ENCODE measurements at places on chromosomes 3 and 15.

- no peak for DNase-seq
Measured at GRCh38 chr3:123246866-123247265, 45.1 kb downstream of the SEC22A start.

DNA sequence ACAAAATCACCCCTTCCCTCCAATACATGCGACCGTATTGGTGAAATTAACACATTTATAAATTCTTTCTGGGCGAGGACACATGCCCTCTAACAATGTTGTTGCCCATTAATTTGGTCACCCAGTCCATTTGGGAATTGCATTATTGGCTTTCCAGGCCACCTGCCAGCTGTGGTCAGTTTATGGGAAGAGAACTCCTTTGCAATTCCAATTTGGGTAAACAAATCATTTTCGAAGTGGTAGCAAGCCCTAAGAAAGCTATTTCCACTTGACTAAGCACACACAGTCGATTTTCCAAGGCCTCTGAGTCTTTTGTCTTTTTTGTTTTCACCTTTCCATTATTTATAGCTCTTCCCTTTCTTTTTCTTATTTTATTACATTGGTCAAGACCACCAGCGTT, 362.3 kb upstream of the RGMA start:
- no peak for DNase-seq

DNA sequence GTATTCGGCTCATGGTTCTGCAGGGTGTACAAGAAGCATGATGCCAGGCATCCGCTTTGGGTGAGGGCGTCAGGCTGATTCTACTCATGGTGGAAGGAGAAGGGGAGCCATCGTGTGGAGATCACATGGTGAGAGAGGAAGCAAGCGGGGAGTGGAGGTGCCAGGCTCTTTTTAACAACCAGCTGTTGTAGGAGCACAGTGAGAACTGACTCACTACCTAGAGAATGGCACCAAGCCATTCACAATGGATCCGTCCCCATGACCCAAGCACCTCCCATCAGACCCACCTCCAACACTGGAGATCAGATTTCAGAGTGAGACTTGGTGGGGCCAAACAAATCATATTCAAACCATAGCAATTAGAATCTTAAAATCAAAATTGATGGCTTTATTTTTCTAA, 259.8 kb upstream of the CTDSPL start:
- no peak for DNase-seq

GRCh38 chr3:133962849-133963248, 66.9 kb downstream of the SLCO2A1 start:
- DNase-seq: peak; percentile 36

DNA sequence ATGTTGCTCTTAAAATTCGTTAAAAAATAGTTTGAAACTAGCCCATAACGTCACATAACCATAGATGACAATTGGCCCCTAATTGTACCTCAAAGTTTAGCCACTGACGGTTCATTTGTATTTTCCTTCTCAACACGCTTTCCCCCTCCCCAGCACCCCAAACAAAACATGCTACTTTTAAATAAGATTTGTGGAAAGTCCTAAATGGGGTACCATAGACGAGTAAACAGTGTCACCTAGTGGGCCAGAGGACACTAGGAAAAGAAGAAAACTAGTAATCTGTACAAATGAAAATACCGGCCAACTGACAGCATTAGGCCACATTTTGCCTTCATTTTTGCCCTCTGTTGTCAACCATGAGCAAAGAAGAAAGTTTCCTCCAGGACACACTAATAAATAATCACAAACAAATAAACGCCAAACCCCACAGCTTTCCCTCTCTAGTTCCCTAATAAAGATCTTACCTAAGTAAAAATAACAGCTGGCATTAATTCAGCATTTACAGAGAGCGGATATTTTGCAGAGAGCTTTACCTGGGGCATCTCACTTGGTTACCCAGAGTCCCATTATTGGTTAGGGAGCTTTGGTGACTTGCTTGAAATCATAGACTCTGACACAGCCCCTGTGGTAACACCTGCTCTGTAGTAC, 175.1 kb upstream of the ATP11B start:
- peak; percentile 9 for DNase-seq
